ENCODE measurements at places on chromosomes 12 and 14. TPM values are rescaled to one million over a fixed set of nuclear protein-coding genes. Genes with fewer than 3 reads are reported as not detected.

JAG2 gene
- total RNA-seq = 124 TPM

M6PR gene
- total RNA-seq = 168 TPM

DRAM1 gene
- 36.3 TPM for total RNA-seq

ACSM4 gene
- total RNA-seq = not detected

OLR1 gene
- 0.17 TPM for total RNA-seq

KRT81 gene
- 176 TPM for total RNA-seq

PRIMA1 gene
- 0.17 TPM for total RNA-seq

DNA sequence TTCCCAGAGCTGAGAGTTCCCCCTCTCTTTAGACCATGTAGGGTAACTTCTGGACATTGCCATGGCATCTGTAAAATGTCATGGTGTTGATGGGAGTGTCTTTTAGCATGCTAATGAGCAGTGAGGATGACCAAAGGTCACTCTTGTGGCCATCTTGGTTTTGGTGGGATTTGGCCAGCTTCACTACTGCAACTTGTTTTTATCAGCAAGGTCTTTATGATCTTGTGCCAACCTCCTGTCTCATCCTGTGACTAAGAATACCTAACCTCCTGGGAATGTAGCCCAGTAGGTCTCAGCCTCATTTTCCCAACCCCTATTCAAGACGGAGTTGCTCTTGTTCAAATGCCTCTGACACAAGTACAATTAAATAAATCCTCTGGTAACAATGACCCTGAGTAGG, 244.4 kb downstream of the NEDD1 start:
- peak; percentile 9 for DNase-seq

GRCh38 chr12:92601176-92601575, 101.6 kb upstream of the PLEKHG7 start:
- DNase-seq = no peak

- peak; percentile 6 for DNase-seq
Measured at GRCh38 chr12:11171969-11172675, 1.1 kb downstream of the SMIM10L1 start.

GRCh38 chr14:87756661-87757060, 236.3 kb downstream of the GALC start:
- no peak for DNase-seq

GRCh38 chr14:85399186-85399585, 130.8 kb upstream of the FLRT2 start:
- no peak for DNase-seq

DNA sequence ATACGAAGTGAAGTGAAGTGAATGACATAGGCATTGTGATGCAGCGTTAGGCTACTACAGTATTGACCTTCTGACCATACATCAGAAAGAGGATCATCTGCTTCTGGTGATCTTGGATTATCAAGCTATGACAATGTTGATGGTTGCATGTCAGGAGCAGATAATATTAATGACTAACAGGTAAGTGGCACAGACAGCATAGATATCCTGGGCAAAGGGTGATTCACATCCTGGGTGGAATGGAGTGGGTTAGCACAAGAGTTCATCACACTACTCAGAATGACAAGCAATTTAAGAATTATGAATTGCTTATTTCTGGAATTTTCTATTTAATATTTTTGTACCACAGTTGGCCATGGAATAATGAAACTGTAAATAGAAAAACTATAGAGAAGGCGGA, 397.9 kb upstream of the ATP2B1 start:
- peak; percentile 65 for DNase-seq

GRCh38 chr14:21106176-21106497, 5.3 kb downstream of the TMEM253 start:
- DNase-seq = peak; percentile 52

- no peak for DNase-seq
Measured at GRCh38 chr12:22284871-22285270, 49.6 kb downstream of the ST8SIA1 start.

- DNase-seq = peak; percentile 99
Measured at GRCh38 chr12:107515446-107515958, 170.1 kb upstream of the PWP1 start.

DNA sequence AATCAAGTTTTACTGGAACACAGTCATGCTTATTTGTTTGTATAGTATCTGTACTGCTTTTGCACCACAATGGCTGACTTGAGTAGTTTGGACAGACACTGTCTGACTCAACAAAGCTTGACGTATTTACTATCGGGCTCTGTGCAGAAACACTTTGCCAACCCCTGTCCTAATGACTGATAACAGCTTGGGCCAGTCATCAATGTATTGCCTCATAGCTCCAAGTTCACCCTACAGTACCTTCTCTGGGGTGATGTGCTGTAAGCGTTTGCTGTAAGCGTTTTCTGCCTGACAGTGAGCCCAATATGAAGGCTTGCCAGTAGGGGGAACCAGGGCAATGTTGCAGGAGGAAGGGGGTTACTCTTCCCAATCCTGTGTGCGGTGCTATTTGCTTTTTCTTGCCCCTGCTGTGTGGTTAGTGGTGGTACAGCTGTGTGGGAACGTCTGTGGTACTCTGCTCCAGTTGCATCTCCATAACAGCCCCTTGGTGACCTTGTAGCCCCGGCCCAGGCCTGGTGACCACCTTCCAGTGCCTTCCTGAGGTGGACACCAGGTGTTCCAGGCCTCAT, 5.4 kb upstream of the CCDC177 start:
- peak; percentile 83 for DNase-seq

- no peak for DNase-seq
Measured at GRCh38 chr12:132143336-132144071, 615 bp downstream of the DDX51 start.

DNA sequence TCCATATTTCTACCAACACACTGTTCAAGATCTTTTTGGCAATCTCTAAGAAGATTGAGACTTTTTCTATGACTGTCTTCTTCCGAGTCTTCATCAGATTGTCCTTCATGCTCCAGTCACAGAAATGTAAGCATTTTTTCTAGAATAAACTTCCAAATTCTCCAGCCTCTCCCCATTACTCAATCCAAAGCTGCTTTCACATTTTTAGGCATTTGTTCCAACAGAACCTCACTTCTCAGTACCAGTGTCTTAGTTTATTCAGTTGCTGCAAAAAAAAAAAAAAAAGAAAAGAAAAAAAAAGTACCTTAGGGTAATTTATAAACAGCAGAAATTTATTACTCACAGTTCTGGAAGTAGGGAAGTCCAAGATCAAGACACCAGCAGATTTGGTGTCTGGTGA, 290.8 kb upstream of the NOVA1 start:
- no peak for DNase-seq

DNA sequence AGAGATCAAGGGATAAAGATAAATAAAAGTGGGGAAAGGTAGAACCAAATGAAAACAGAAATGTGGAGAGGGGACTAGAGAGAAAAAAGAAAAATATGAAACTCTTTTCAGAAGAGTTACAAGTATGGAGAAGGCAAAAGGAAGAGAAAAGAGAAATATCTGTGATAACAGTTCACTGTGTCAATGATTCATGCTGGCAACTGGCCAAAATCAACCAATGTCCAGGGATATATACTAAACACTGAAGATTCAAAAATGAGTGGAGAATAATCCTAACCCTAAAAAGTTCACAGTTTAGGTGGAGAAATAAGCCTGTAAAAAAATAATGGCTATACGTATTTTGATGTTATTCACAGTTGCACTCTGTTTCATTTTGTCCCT, 372.3 kb upstream of the KITLG start:
- peak; percentile 47 for DNase-seq

DNA sequence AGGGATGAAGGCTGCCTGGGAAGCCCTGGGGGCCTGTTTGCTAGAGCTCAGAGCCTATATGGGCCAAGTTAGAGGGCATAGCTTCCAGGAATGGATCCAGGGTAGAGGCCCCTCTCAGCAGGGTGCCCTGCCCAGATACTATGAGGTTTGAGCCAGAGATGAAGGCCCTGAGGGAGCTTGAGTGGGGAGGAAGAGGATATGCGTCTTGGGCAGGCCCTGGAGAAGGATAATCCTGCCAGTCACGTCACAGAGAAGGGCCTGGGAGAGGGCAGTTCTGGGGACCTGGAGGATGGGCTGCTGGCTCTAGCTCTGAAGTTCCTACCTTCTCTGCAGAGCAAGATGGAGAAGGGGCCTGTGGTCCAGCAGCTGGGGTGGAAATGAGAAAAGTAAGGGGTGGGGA, 5.9 kb upstream of the CACNB3 start:
- DNase-seq = no peak

- DNase-seq = no peak
Measured at GRCh38 chr12:52097045-52097666, 17.7 kb downstream of the SMIM41 start.

- DNase-seq = no peak
Measured at GRCh38 chr14:104794993-104795780, at the start of gene AKT1. Gene AKT1, minus strand, starts transcription at chr14:104795748. Its CDS starts 3,105 bp downstream, at chr14:104792643.

- DNase-seq = peak; percentile 39
Measured at GRCh38 chr12:95790917-95791849, 619 bp upstream of the NTN4 start.

GRCh38 chr12:47277972-47278448, 198.3 kb upstream of the AMIGO2 start:
- DNase-seq = peak; percentile 91

DNA sequence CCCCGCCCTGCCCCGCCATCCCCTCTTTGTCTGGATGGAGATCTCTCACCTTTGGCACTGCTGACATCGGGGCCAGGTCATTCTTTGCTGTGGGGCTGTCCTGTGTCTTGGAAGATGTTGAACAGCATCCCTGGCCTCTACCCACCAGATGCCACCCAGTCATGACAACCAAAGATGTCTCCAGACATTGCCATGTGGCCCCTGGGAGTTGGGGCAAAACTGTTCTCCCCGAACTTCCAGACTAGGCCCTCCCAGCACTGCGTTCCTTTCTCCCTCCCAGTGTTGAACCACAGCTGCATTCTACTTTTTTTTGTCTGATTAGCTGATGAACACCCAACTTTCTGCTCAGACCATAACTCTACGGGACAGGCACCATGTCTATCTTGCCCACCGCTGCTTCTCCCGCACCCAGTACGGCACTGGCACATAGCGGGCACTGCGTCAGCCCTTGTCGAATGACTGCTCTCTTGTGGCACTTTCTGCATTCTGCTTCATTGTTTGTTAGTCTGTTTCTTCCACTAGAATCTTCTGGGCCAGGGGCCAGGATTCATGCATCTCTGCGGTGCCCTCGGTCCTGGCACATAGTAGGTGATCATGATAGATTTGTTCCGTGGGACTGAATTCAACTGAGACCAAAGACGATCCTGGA, 13.1 kb upstream of the MYL2 start:
- no peak for DNase-seq

DNA sequence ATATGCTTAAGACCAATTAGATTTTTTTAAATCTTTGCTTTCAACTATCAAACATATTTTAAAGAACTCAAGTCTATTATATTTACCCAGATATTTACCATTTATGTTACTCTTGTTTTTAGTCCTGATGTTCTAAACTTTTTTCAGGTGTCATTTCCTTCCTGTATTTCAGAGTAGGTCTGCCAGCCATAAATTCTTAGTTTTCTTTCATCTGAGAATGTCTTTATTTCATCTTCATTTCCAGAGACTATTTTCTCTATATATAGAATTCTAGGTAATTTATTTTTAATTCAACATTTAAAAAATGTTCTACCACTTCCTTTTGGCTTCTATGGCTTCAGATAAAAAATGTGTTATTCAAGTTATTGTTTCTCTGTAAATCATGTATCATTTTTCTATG, 218.2 kb upstream of the AMIGO2 start:
- DNase-seq = no peak

GRCh38 chr12:92898755-92899154, 30.3 kb downstream of the EEA1 start:
- DNase-seq = peak; percentile 56

- no peak for DNase-seq
Measured at GRCh38 chr12:132469423-132469822, 20.5 kb upstream of the FBRSL1 start.

DNA sequence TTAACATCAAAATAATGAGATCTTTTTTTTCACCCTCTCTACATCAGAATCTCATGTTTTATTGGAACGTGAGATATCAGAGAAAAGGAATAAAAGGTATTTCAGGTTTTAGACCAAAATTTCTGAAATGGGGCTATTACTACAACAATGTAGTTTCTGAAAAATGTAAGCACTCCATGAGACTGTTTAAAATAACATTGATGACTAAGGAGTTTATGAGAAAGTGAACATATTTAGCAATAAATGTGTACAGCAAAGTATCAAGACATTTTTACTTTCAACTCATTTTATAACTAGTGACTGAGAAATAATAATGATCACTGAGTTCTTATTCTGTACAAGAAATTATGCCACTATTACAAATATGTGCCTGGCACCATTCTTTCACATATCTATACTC, 39.3 kb upstream of the ABCC9 start:
- DNase-seq = no peak

DNA sequence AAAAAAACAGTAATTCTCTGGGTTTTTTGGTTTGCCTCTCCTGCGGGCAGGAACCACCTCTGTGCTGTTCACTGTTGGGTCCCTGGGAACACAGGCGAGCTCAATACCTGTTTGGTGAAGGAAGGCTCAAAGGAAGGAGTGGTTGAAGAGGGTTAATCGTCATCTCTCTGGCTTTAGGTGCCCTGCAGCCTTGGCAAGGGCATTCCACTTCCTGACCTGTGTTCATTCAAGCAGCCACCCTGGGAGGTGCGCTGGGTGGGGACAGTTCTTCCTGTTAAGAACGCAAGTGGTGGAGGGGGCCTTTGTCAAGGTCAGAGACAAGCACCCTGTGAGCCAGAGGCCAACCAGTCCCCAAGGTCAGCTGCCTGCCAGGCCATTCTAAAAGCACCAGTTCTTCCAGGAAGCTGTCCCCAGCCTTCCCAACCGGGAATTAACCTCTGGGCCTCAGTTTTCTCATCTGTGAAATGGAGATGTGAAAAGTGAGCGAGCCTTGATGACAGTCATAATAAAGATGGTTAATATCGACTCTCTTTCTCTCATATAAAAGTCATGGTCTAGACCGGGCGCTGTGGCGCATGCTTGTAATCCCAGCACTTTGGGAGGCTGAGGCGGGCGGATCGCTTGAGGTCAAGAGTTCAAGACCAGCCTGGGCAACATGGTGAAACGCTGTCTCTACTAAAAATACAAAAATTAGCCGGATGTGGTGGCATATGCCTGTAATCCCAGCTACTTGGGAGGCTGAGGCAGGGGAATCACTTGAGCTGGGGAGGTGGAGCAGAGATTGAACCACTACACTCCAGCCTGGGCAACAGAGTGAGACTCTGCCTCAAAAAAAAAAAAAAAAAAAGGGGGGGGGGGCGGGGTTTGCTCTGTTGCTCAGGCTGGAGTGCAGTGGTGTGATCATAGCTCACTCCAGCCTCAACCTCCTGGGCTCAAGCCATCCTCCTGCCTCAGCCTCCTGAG, 6.1 kb downstream of the RHOF start:
- no peak for DNase-seq

All from mammary epithelial cell (primary cell).